ENCODE measurements at places on chromosomes 13 and 19.

DNA sequence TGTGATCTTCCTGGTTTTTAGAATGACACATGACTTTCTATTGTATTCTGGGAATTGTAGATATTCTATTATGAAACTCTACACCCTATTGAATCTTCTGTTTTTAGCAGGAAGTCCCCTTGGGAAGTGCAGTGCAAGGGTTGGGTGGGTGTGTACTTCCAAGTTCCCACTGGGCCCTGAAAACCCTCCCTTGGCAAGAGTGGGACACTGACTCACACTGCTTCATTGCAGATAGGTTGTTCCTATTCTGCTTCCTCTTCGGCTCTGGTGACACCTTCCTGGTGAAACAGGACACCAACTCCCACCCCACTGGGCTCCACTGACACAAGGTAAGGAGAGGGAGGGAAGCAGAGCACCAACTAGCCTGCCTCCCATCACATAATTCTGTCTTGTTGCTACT, 121.8 kb downstream of the KCTD12 start:
- DNase-seq, result no peak

DNA sequence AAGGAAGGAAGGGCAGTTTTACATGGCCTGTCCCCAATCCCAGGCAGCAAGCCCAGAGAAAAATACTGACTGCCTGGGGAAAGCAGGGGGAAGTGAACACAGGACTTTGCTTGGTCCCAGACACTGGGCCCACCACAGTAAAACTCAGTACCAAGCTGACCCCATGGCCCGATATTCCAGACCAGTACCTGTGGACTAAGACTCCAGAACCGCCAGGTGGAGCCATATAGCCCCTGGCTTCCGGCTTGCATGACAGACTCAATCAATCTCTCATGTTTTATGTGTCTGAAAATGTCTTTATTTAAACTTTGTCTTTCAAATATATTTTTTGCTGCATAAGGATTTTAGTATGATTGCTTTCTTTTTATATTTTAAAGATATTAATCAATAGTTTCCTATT, 767.9 kb upstream of the SLITRK6 start:
- DNase-seq, result no peak

GRCh38 chr13:110030394-110030928, 244.1 kb upstream of the IRS2 start:
- no peak for DNase-seq

- no peak for DNase-seq
Observed at GRCh38 chr19:41364524-41365391, 809 bp upstream of the B9D2 start.

DNA sequence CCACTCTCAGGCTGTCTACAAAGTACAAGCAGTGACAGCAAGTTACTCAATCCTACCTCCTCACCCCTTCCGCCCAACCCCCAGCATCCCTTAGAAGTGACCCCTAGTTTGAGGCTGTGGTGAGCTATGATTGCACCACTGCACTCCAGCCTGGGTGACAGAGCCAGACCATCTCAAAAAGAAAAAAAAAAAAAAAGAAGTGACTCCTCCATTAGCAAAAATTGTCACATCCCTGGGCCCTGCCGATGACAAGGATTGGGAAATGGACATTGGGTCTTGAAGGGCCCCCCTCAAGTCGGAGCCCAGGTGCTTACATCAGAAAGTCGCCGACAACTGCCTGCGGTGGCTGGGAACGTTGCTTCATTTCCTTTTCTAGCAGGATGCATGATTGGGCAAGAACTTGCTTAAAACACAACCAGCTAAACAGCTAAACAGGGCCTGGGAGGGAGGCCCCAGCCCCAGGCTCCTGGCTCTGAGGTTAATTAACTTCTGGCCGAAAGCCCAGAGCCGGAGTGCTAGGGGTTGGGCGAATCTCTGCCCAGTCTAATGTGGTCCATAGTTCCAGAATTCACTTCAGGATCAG, 15.3 kb downstream of the RAB3D start:
- DNase-seq, result no peak

GRCh38 chr13:75723901-75724300, 87.8 kb downstream of the LMO7 start:
- no peak for DNase-seq

Measured in activated gamma-delta T cell treated with anti-CD3 and anti-CD28 coated beads, Interleukin-2, amount 50 U/mL, for 16 hours (primary cell).